CD4-positive, alpha-beta T cell treated with Interleukin-15 for 1 hour (primary cell): ENCODE measurements at places on chromosomes 5 and 9.

- no peak for DNase-seq
These were observed 20.7 kb downstream of the OSMR start for GRCh38 chr5:38866362-38867031.

- no peak for DNase-seq
These were observed 72.0 kb upstream of the IL12B start for GRCh38 chr5:159402311-159402710.

GRCh38 chr5:102223542-102224477 lies 72.3 kb downstream of the SLCO4C1 start:
- DNase-seq: no peak

GRCh38 chr5:161258438-161258837 lies 288.1 kb downstream of the GABRB2 start:
- DNase-seq: no peak

GRCh38 chr9:98381311-98382103 lies 126.1 kb upstream of the TBC1D2 start:
- no peak for DNase-seq

DNA sequence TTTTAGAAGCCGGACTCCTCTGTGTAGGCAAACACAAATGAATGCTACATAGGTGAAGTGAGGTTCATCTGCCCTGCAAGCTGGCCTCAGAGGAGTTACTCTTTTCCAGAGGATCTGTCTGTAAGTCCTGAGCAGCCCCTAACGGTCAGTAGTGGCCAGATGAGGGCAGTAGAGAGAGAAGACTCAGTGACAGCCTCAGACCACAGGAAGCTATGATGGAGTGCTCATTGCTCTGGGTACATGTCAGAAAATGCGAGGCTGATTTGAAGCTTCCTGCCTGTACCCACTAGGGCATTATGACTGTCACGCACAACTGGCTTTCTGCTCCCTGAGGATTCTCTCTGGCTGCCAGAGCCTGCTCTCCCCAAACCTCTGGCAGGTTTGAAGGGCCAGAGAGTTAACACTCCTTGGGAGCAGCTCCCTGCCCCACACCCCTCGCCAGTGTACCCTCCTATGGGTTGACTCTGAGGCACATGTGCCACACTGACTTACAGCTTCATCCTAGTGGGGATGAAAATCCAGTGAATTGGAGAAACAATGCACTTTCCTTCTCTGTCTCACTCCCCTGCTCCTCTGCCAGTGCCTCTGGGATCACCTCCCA lies 141.5 kb downstream of the GABRG2 start:
- peak; percentile 16 for DNase-seq

- no peak for DNase-seq
These were observed 67.4 kb downstream of the ROR2 start for GRCh38 chr9:91882627-91883026.

GRCh38 chr9:83406921-83407320 lies 131.3 kb downstream of the FRMD3 start:
- no peak for DNase-seq

GRCh38 chr5:149175346-149176105 lies 34.2 kb downstream of the ABLIM3 start:
- DNase-seq: no peak

GRCh38 chr5:39376293-39376714 lies 12.0 kb upstream of the C9 start:
- no peak for DNase-seq

DNA sequence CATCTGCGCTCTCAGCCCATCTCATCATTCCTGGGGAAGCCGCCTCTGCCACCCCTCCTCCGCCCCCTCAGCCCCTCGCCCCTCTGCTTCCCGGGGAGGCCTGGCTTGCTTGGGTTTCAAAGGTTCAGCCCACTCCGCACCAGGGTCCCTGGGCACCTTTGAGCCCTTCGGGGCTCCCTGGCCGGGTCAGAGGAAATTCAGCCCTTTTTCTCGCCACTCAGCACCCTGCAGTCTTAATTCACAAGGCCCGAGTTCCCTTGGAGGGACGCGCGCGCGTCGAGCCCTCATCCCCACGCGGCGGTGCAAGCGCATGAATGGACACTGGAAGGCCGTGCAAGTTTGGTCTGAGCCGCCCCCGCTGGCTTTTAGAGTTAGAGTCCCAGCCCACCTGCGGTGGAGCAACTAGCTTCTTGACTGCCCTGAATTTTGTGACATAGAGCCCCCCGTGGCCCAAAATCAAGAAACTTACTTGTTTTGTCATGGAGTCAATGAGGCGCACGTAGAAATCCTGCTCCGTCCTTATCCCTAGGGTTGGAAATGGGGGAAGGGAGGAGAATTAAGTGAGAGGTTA lies 4.5 kb downstream of the EBF1 start:
- no peak for DNase-seq

DNA sequence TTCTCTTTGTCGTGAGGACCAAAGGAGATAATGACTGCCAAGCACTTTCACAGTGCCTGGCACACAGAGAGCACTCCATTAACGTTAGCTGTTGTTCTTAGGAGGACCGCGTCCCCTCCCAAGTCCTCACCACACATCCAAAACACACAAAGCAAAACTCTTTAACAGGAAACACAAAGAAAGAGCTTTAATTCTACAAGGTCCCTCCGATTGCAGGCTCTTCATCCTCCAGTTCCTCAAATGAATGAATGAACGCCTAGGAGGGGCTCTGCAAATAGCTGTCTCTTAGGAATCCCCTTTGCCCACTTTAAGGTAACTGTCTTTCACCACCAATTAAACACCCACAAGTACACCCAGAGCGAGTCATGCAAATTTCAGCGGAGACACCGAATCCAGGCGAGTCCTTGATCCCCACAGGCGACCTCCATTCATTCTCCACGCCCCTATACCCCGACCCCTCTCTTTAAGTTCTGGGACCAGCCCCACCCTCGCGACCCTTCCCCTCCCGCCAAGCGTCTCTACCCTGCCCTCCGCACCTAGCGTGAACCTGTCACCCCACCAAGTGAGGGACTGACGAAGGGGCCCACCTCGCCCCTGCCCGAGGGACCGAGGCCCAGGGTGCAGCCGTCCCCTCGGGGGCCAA lies 644 bp downstream of the TSC1 start:
- DNase-seq: no peak

- DNase-seq: peak; percentile 43
These were observed 65.2 kb downstream of the TMEM167A start for GRCh38 chr5:83011985-83012384.

- DNase-seq: no peak
These were observed 6.4 kb upstream of the EEIG1 start for GRCh38 chr9:127987103-127987614.

GRCh38 chr9:76045221-76045620 lies 154.7 kb downstream of the PCSK5 start:
- no peak for DNase-seq

- DNase-seq: no peak
These were observed 336.9 kb downstream of the ARHGEF28 start for GRCh38 chr5:73962801-73963425.

GRCh38 chr9:111633389-111633736 lies 2.2 kb downstream of the DNAJC25 start:
- DNase-seq: no peak

- DNase-seq: no peak
These were observed 8.7 kb downstream of the APTX start for GRCh38 chr9:32992595-32993238.

DNA sequence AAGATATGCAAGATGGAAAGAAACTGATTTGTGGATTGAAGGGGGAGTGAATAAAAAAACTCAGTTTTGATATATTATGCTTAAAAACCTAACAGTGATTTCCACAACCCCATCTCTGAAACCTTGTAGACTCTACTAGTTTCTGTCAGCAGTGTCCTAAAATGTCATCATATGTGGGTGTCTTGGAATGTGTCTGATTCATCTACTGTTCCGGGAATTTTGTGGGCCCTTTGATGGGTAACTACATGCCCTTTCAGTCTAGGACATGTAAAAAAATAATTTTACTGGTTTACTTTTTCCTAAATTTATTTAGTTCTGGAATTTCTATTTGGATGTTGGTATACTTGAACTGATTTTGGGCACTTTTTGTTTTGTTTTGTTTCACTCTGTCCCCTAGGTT lies 118.9 kb upstream of the NMUR2 start:
- no peak for DNase-seq

- no peak for DNase-seq
These were observed 18.8 kb upstream of the TNFAIP8 start for GRCh38 chr5:119336845-119337580.

- no peak for DNase-seq
These were observed 38.9 kb upstream of the GNAQ start for GRCh38 chr9:78070521-78070920.

GRCh38 chr9:90834828-90835595 lies 33.4 kb downstream of the SYK start:
- no peak for DNase-seq

DNA sequence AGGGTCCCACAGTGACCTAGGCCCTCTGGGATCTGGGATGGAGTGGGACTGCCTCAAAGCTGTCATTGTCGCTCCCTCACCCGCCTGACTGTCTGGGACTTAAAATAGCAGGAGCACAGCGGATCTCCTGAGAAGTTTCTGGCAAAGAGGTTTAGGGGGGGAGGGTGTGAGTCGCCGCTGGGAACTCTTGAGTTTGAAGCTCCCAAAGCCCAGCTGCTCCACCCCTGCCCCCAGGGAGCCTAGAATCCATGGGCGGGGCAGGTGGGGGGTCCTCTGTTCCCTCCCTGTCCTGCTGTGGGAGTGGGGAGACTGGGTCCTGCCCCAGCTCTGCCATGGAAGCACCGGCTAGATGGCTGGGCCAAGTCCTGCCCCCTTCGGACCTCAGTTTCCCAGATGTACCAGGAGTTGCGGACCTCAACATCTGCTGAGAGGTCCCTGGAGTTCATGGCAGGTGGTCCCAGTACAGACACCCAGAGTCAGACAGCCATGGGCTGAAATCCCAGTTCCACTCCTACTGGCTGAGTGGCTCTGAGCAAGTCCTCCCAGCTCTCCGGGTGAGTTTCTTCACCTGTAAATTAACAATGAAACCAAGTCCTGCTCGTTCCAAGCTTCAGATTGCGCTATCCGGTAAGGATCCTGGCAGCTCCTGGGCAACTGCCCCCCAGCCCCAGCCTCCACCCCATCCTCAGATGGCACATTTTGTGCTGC lies 985 bp upstream of the WDR38 start:
- DNase-seq: no peak

- DNase-seq: no peak
These were observed 34.8 kb upstream of the GLRX start for GRCh38 chr5:95857185-95857945.

- DNase-seq: no peak
These were observed 2.0 kb upstream of the EBF1 start for GRCh38 chr5:159101685-159102084.

- DNase-seq: no peak
These were observed 14.6 kb downstream of the TMEM171 start for GRCh38 chr5:73135021-73135420.

- no peak for DNase-seq
These were observed 108.2 kb upstream of the KLF4 start for GRCh38 chr9:107597743-107598217.

- DNase-seq: no peak
These were observed 60.5 kb downstream of the GABRG2 start for GRCh38 chr5:162128117-162128516.

GRCh38 chr9:114030364-114030763 lies 47.7 kb downstream of the AMBP start:
- DNase-seq: no peak

- no peak for DNase-seq
These were observed 586.2 kb upstream of the PTGER4 start for GRCh38 chr5:40093550-40093949.

DNA sequence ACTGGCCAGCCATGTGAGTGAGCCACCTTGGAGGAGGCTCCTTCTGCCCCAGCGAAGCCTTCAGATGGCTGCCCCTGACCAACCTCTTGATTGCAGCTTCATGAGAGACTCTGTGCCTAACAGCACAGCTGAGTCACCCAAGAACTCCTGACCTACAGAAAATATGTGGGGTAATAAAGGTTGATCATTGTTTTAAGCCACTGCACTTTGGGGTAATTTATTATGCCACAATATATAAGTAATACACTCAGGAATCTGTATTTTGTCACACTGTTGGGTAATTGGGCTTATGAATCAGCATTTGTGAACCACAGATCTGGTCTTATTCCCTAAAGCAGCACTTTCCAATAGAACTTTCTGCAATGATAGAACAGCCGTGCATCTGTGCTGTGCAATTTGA lies 24.4 kb upstream of the VDAC1 start:
- DNase-seq: no peak

DNA sequence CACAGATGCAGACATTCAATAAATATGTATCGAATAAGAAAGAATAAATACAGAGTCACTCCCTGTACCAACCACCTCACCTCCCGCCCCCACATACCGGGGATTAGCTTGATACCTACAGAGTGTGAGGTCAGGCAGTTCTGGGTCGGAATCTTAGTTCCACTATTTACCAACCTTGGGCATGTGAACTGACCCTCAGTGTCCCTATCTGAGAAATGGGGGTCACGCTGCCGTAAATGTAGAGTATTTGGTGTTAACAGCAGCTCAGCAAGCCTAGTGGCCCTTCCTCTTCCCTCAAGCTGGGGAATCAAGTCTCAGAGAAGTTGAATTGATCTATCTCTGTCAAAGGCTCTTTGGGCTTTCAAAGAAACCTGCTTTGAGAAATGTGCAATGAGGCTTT lies 25.4 kb downstream of the CCNJL start:
- no peak for DNase-seq

- DNase-seq: no peak
These were observed 108.5 kb upstream of the OTULINL start for GRCh38 chr5:14472986-14473567.

DNA sequence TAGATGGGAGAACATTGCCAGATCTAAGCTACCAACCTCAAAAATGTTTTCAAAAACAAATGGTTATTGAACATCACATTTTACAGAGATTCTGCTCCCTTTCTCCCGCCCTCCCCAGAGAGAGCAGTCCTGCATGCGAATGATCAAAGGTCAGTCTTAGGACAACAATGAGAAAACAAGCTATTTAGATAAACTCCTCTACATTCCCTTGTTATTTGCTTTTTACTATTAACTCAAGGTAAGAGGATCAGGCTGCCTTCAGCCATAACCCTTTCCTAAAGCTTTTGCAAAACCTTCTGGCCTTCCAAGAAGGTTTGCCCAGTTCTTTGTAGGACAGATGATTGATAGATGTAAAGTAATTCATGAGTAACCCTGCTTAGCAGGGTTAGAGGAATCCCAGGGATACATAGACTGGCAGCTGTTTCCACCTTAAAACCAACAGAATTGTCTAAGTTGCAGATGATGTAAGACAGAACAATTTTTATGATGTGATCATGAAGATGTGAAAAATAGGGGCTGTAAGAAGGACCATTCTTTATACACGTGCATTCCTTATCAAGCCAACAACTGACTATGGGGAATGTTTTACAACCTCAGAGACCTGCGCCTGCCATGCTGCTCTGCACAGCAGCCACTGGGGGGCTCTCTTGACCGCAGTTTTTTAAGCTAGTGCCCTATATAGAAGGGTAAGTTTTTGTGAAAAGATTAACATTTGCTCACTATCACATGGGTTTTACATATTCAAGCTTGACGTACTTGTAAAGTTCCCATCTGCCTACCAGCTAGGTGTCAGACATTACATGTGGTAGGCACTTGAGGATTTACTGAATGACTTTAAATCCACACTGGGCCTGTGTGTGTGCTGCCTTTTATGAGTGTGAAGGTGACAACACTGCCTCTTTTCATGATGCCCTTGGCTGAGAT lies 2.3 kb upstream of the ZNF782 start:
- DNase-seq: peak; percentile 67

GRCh38 chr5:171667341-171668096 lies 118.1 kb upstream of the SMIM23 start:
- DNase-seq: no peak
